ENCODE measurements at places on chromosomes 6 and 20. TPM values are rescaled to one million over a fixed set of nuclear protein-coding genes. Genes with fewer than 3 reads are reported as not detected.

ESR1 gene
- not detected for total RNA-seq

CGA gene
- not detected for total RNA-seq

FRMD1 gene
- total RNA-seq = 0.02 TPM

MUC22 gene
- total RNA-seq = 0.05 TPM

DST gene
- total RNA-seq = 67.7 TPM

All from A549 treated with CpdA at 1 μM for 4 hours (cell line).